ENCODE measurements at places on chromosomes 3 and 15. TPM values are rescaled to one million over a fixed set of nuclear protein-coding genes. Genes with fewer than 3 reads are reported as not detected.

DNA sequence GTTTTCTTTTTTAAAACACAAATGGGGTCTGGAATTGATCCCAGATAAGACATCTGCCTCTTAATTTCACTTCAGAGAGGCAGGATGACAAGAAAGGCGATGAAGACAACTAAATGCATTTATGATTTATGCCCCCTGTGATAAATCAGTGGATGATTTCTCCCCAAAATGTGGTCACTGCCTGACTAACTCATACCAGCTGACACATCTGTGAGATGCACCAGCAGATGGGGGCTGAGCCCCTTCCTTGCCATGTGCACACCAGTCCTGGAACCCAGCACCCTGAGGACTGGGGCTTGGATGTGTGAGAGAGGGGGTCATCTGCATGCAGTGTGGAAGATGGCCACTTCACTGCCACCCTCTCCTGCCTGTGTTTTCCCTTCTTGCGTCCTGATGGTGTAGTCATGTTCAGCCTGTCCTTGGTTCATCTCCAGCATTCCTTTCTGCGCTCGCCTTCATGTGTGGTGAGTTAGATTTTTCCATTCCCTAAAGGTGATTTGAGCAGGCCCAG, 264.3 kb downstream of the LRTM1 start:
- no peak overlapping the region for H3K27ac ChIP-seq
- no peaks in the 10 kb centered on the region for H3K36me3 ChIP-seq
- H3K4me1 ChIP-seq: peaks cover 28% of the 10 kb centered on the region
- no peaks in the 10 kb centered on the region for H3K27me3 ChIP-seq
- H3K4me3 ChIP-seq: no peak overlapping the region

WDR76 gene
- 11.6 TPM for total RNA-seq

CERS3 gene
- total RNA-seq: 0.49 TPM

DNA sequence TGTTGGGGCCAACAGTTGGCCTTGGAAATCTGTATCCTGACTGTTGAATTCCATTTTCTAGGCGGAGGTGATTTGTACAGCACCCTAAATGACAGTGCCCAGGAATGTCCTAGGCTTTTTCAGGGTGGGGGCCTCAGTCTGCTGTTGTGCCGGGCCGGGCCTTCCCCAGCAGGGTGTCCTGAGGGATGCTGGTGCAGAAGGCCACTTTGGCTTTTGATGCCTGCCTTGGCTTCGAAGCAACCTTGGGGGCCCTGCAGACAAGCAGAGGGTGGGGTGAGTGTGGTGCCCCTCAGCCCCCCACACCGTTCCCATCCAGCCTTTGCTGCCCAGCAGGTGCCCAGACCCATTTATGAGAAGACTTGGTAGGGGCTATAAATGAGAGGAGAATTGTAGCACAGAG, 33.0 kb downstream of the SYNM start:
- H3K27ac ChIP-seq: peak overlapping the region; percentile 96
- peaks cover 64% of the 10 kb centered on the region for H3K4me1 ChIP-seq
- no peaks in the 10 kb centered on the region for H3K27me3 ChIP-seq
- no peak overlapping the region for H3K4me3 ChIP-seq

NR1I2 gene
- total RNA-seq: not detected
